ENCODE measurements at places on chromosomes 4 and X.

DNA sequence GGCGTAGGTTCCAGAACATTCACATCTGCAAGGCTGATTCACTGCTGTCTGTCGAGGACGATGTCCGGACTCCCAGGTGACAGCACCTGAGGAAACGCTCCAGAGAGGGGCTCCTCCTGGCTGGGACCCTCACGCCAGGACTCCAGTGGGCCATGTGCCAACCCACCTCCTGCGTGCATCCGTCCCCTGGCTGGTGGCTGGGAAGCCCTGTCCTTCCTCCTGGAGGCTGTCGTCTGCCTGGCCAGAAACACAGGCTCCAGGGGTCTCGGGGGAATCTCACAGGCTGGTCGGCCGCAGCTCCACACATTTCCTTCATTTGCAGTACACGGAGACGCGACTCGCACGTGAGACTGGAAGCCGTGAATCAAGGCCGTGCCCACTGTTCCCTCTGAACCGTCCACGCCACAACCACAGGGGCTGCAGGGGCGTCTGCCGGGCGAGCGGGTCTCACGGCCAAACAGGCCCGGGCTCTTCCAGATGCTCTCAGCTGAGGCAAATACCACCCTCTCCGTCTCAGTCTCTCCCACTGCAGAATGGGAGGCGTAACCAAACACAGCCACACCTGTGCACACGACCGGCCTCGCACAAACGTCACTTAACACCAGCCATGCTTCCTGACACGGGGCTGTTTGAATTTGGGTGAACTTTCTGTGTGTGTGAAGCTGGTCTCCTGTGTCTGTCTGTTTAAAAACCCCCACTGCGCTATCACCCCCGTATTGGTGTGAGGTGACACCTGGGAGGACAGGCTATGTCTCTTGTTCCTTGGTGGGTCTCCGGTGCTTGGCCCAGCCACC lies 38.7 kb upstream of the MXD4 start:
- DNase-seq: no peak

GRCh38 chr4:16027626-16028025 lies 56.2 kb downstream of the PROM1 start:
- DNase-seq: no peak

DNA sequence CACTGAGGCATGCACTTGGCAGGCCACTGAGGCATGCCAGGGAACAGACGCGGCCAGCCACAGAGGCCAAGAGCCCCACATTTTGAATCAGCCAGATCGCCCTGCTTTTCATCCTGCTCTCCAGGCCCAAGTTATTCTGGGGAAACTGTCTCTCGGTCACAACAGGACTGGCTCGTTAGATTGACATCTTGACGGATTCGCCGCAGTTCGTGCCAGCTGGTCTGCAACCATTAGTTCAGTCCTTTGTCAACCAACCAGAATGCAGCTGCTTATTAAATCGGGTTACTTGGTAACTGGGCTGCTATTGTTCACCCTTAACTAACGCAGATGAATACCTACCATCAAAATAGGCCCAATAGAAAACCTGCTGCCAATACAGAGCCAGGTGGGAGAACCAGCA lies 16.7 kb downstream of the CLDN34 start:
- DNase-seq: no peak

DNA sequence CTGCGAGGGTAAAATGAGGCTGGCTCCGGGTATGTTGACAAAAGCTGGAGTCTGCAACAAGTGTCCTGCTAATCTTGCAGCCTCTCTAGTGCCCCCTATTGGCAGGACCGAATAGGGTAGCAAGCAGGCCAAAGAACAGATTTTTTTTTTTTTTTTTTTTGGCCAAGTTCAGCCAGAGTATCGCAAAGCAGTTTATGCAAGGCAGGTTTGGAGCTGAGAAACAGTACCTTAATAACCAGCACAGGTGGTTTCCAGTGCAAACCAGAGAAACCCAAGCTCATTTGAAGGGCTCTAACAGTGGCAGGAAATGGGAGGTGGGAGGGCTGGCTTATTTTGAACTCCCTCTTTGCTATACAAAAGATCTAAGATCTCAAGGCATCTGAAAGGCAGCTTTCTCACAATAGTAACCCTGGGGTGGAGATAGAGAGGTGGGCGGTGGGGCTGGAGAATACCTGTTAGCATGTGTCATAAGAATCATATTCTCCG lies 38.2 kb upstream of the OCIAD2 start:
- no peak for DNase-seq

GRCh38 chr4:152992466-152992865 lies 56.3 kb downstream of the FHDC1 start:
- no peak for DNase-seq

GRCh38 chr4:116064331-116064730 lies 950.9 kb upstream of the NDST4 start:
- DNase-seq: no peak

GRCh38 chr4:19329631-19330030 lies 922.1 kb upstream of the SLIT2 start:
- no peak for DNase-seq

DNA sequence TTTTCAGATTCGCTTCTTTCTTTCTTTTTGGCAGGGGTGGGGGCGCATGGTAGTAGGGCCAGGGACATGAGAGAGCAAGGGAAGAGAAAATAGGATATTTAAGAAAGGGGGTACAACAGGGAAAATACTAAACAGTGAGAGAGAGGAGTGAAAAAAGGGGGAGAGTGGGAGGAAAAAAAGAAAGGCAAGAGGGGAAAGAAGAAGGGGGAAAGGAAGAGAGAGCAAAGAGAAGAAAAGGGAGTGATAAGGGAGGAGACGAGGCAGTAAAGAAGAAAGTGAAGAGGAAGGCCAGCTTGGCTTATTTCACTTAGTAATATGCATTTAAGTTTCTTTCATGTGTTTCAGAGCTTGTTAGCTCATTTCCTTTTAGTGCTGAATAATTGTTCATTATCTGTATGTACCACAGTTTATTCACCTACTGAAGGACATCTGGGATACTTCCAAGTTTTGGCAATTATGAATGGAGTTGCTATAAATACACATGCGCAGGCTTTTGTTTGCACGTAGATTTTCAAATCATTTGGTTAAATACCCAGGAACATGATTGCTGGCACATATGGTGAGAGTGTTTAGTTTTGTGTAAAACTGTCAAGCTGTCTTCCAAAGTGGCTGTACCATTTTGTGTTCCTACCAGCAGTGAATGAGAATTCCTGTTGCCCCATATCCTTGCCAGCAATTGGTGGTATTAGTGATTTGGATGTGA lies 37.3 kb downstream of the CASP6 start:
- no peak for DNase-seq

GRCh38 chrX:43998374-43998773 lies 25.2 kb upstream of the NDP start:
- DNase-seq: no peak

DNA sequence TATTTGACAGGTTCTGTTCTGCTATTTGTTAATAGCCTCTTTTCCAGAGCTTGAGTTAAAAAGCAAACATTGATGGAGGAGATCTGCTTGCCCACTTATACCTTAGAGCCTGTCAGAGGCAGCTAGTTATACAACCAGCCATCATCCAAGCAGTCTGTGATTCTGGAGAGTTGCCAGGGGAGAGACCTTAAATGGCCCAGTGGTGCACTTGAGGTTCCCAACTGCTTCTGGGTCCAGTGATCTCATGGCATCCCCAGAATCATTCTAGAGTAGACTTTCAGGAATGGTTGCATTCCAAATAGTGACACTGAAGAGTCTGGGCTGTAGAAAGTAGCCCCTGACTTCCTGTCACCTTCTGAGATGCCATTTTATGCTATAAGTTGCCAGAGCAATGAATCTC lies 160.7 kb downstream of the FHIP1A start:
- DNase-seq: no peak

- no peak for DNase-seq
Observed at GRCh38 chr4:823761-824460, 2.0 kb downstream of the CPLX1 start.

DNA sequence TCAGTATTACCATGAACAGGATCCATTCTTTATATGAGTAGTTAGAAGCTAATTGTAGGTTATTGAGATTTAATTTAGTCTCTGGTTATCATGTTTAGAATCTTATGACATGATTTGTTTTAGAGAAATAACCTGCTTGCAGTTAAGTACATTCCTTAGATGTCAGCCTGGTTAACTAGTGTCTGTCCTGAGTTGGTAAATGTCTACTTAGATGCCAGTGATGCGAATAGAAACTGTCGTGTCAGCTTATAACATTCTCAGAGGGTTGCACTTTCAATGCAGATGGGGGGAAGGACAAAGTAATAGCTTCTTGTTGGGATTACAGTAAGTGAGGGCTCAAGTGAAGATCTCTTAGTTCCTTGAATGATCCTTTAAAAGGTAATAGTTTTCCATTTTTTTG lies 227.8 kb upstream of the SPRY1 start:
- no peak for DNase-seq

DNA sequence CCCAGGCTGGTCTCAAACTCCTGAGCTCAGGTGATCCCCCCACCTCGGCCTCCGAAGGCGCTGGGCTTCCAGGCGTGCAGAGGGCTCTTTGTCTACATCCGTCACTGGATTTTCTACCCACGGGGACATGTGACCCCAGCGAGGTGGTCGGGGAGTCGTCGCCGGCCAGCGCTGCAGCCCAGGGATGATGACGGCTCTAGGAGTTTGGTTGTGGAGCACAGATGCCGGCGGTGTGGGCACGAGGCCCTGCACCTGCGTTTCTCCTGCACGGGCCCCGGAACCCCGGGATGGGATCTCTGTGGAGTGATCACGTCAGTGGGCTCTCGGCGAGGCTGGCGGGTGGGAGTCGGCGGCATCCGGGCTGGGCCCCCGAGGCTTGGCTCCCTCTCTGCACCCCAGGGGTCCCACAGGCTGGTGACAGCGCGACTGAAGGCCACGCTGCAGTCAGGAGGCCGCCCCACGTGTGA lies 9.1 kb upstream of the GTPBP6 start:
- DNase-seq: no peak

GRCh38 chrX:1609762-1610161 lies 5.1 kb upstream of the ASMT start:
- DNase-seq: no peak

GRCh38 chrX:39752815-39753214 lies 344.9 kb downstream of the BCOR start:
- DNase-seq: no peak

GRCh38 chrX:68978255-68978654 lies 149.4 kb downstream of the EFNB1 start:
- DNase-seq: no peak

DNA sequence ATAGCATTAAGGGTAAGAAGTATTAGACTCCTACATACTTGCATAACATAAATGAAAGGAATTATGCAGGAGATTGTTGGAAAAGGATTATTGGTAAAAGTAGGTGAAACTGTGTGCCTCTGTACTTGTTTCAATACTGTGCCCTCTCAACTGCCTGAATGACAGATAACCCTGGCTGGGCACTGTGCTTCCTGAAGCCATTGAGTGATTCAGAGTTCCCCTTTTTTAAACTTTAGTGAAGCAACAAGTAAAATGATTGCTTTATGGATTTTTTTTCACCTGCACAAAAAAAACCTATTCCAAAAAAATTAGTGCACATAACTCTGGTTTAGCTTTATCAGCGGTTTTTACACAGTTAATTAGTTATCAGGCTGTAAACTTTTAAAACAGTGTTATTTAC lies 204.8 kb downstream of the TRAM1L1 start:
- no peak for DNase-seq

- DNase-seq: no peak
Observed at GRCh38 chrX:107629540-107629909, 1.2 kb downstream of the PRPS1 start.

DNA sequence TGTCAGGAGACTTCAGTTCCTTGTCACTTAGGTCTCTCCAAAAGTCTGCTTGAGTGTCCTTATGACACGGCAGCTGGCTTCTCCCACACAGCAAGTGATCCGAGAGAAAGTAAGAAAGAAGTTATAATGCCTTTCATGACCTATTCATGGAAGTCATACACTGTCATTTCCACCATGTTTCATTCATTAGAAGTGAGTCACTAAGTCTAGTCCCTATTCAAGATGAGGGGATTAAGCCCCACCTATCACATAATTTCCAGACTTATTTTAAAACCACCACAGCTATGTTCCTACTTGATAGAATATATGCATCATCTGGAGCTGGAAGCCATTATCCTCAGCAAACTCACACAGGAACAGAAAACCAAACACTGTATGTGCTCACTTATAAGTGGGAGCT lies 25.2 kb upstream of the COL25A1 start:
- no peak for DNase-seq

DNA sequence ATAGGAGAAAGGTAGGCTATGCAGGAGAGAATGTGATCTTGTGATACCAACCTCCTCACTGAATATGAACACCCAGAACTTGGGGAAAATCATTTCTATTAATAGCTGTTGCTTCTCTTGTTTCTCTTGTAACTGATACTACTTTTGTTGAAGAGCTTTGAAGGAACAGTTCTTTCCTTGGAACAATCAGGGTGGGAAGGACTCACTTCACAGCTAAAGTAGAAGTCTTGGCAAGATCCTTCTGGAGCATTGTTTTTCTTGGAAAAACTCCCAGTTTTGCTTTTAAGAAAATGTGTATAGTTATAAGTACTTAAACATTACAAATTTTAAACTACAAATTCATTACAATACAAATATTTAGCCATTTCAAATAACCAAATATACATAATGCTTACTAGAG lies 19.1 kb upstream of the XK start:
- no peak for DNase-seq

- DNase-seq: no peak
Observed at GRCh38 chr4:57966987-57967760, 857.0 kb upstream of the IGFBP7 start.

DNA sequence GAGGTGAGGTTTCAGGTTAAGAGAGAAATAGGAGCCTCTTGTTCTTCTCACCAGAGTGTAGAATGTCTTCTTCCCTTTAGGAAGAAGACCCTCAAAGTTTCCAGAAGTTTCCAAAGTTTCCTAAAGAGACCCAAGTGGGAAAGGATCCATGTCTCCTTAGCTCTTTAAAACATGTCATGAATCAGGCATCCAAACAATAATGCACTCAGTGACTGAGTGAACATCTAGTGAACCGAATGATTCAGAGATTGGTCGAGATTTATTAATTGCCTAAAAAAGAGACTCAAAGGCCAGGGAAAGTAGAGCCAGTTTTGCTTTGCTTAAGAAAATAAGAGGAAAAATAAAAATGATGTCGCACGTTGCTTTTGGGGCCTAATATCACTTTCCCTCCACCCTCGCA lies 29.4 kb downstream of the FGF5 start:
- no peak for DNase-seq

DNA sequence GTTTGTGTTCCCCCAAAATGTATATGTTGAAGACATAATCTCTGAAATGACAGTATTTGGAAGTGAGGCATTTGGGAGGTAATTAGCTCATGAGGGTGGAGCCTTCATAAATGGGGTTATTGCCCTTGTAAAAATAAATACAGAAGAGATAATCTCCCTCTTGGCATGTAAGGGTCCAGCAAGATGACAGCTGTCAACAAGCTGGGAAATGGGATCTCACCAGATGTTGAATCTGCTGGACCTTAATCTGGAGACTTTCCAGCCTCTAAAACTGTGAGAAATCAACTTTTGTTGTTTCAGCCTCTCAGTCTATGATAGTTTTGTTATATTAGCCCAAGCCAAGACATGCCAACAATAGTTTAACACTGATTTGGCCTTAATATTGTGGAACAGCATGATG lies 438.2 kb upstream of the PCDH7 start:
- no peak for DNase-seq

DNA sequence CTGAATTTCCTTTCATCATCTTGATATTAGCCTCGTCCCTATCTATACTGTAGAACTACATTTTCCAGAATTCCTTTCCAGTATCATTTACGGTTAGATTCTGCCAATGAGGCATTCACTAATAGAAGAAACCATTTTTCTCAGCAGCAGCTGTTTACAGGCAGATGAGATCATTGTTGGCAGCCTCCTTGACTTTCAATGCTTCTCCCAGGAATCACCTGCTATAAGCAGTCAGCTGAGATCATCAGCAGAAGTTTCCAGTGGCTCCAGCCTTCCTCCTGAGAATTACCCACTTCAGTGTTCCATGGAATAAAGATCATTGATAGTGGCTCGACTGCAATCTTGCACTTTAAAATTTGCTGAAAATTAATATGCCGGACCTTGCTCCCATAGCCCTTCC lies 157.3 kb upstream of the TET2 start:
- no peak for DNase-seq

Data from GM04503 (cell line).